ENCODE measurements at places on chromosomes 3 and 15.

- no peak for DNase-seq
These were observed 521.2 kb downstream of the ZIC1 start for GRCh38 chr3:147930232-147930807.

- no peak for DNase-seq
These were observed 26.4 kb downstream of the GRIP2 start for GRCh38 chr3:14513566-14514322.

DNA sequence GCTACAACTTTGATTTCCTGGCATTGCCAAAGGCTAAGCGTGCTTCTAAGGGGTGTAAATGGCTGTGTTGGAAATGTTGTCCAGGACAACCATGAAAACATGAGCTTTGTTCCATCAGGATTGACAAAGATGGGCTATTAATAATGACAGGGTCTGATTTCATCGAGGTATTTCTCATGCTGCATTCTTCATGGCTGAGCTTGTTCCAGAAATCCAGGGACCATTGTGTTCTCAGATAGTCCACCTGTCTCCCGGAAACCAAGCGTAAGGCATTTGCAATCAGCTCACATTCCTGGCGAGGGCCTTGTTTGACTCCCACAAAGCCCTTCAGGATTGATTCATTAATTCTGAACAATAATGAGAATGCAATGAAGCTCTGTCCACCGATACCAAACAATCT, 111.3 kb downstream of the CD47 start:
- no peak for DNase-seq

GRCh38 chr3:113263020-113263419, 51.7 kb downstream of the BOC start:
- DNase-seq, result no peak

- no peak for DNase-seq
These were observed 66.6 kb downstream of the P3H2 start for GRCh38 chr3:190053919-190054672.

GRCh38 chr3:191239407-191240031, 40.5 kb downstream of the OSTN start:
- DNase-seq, result no peak

DNA sequence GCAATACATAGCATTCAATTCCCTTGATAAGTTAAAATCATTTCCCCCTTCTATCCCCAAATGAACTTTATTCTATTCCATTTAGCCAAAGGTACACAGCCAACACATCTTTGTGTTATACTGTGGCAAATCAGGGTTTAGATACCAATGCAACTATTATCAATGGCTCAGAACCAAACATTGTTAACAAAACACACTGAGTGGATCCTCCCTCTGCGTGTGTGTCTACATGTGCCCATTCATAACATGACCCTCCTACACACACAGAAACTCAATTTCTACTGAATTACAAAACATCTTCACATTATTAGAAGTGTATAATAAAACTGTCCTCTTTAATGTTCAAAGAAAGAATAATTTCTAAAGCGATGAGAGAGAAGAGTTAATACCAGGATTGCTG, 1.3 kb downstream of the TTBK2 start:
- no peak for DNase-seq

DNA sequence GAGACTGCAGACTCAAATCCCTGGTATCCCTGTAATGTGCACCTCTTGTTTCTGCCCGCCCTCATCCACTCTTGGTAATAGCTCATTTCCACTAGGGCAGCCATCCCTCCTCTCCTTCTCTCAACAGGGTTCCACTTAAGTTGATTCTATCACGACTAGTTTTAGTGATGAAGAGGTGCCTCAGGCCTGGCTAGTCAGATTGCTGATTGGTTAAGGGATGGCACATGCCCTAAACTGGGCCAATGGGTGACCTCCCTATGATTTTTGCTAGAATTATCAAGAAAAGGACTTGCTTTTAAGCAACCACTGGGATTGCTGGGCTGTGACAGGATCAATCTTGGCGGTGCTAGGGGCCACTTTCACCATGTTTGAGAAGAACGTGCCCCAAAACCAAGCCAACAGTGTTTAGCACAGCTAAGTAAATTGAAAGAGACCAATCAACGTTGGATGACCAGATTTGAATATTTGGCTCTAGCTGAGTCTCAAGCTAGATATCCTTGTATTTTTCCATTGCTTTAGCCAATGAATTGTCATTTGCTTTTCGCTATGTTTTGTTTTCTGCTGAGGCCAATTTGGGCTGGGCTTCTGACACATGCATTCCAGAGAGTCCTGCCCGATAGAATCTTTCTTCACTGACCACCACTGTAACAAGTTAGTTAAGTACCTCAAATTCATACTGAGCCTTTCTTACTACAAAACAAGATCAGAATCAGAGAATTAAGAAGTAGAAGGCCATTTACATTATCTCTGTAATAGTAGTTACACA, 131.0 kb downstream of the PDZRN3 start:
- DNase-seq, result no peak

DNA sequence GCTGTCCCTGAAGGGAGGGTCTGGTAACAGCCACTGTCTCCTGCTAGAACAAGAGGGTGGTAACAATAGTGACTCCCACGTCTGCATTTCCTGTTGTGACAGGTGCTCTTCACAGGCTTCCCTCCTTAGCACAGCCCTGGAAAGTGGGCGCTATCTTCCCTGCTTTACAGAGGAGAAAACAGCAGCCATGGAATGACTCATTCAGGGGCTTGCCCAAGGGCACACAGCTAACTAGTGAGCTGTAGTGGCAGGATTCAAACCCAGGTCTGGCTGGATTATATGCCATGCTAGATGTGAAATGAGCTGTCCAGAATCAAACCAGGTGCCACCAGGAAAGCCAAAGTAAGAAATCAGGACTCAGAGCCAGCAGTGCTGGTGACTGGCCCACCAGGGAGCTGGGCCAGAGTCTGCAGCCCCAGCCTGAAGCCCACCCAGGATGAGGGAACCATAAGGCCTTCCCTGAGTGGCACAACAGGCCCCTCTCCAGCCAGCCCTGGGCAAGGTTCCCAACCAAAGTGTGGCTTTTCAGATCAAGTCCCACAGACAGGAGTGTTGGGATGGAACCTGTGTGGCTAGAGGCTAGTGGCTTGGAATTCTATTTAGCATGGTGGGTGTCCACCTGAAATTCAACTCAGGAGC, 102.4 kb downstream of the ETFA start:
- no peak for DNase-seq

- no peak for DNase-seq
These were observed 9.4 kb downstream of the ATP11B start for GRCh38 chr3:182802413-182803390.

- no peak for DNase-seq
These were observed 124.6 kb downstream of the ZNF621 start for GRCh38 chr3:40649346-40649745.

- no peak for DNase-seq
These were observed 35.0 kb upstream of the PLCL2 start for GRCh38 chr3:16849795-16850194.

DNA sequence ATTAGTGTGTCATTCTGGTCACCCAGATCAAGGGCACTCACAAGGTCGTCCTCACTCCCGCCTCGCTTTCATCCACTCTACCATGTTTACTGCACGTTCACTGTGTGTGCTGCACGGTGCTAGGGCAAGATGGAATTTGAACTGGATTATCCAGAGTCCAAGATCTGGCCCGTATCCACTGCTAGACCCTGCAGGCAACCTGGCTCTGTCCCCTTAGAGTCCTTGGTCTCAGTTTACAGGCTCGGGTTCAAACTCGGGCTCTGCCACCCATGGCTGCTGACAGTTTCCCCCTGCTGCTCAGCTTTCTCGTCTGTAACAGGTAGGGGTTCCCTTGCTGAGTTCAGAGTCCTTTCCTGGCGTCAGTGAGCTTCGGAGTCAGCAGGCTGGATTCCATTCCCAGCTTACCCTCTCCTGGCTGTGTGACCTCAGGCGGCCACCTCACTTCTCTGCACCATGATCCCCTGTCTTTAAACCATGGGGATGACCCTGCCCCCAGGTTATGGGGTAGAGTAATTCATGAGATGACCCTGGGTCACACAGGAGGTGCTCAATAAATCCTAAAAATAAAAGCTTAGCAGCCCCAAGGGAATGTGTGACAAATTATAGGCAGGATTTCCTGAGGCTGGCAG, 79.6 kb upstream of the SLC6A6 start:
- DNase-seq, result no peak

DNA sequence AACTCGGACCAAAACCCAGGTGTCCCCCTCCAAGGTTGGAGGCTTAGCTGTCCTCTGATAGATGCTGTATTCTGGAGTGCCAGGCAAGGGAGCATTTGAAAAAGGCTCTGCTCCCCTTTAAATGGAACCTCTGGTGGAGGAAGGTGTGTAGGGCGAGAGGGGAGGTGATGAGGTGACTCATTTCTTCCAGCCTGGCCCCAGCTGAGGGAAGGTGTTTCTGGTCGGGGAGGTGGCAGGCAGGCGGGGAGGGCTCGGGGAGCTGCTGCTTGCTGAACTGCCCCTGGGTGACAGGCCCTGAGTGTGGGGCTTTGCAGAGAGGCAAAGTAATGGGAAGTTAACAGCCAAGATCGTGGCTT, 18.8 kb downstream of the PSTPIP1 start:
- no peak for DNase-seq

GRCh38 chr3:172042136-172042662, 2.8 kb downstream of the FNDC3B start:
- DNase-seq, result no peak

DNA sequence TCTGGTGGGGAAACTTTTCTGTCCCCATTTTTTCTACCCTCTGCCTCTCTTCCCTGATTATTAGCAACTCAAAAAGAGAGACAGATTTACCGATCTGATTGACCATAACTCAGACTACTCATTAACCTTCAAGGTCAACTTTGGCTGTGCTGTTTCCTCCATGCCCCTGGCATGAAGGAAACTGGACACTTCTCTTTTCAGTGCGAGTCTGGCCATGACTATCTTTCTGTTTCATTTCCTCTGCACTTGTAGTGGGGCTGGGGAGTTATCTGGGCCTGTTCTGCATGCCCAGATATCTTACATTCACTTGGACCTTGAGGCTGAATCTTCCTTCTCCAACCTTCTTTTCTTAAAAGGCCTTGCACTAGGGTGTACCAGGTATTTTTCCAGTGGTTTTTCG, 76.9 kb upstream of the SLCO2A1 start:
- no peak for DNase-seq

- peak; percentile 39 for DNase-seq
These were observed 84.6 kb downstream of the DGKG start for GRCh38 chr3:186277268-186277909.

- DNase-seq, result peak; percentile 82
These were observed at the start of gene HES1 for GRCh38 chr3:194135806-194136518. Gene HES1 (plus strand): TSS chr3:194136148. CDS start chr3:194136381, 233 bp downstream.

GRCh38 chr15:31271711-31272557, 54.7 kb upstream of the KLF13 start:
- DNase-seq, result no peak

DNA sequence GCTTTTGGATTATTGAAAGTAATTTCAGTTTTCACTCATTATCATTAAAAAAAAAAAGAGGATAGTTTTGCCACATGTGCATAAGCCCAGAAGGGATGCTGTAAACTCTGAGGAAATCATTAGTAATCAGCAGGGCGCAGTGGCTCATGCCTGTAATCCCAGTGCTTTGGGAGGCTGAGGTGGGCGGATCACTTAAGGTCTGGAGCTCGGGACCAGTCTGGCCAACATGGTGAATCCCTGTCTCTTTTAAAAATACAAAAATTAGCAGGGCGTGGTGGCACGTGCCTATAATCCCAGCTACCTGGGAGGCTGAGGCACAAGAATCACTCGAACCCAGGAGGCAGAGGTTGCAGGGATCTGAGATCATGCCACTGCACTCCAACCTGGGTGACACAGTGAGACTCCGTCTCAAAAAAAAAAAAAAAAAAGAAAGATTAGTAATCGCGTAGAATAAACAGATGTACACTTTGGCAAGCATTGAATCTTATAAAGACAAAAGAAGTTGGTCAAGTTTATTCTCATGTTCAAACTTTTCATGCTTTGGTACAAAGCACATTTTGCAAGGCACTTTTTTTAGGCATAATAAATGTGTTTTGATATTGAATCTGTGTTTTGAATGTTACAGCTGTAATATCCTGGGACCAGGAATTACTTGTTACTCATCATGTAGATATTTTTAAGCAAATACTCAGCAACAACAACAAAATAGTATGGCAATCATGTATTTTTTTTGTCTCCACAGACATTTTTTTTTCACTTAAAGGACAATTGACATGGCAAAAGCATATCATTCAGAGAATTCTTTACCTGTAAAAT, 93.2 kb upstream of the AGTR1 start:
- DNase-seq, result no peak

- DNase-seq, result no peak
These were observed 26.7 kb upstream of the TGM5 start for GRCh38 chr15:43293432-43293831.

Measured in putamen (tissue), 1 donor.